Activated B cell treated with CpG ODN at 0.5 μM for 24 hours (primary cell): ENCODE measurements at places on chromosomes 1 and 21.

GRCh38 chr1:98813738-98814309 lies 152.3 kb downstream of the SNX7 start:
- no peak for DNase-seq
- H3K27ac ChIP-seq: no peak overlapping the region
- no peaks in the 10 kb centered on the region for H3K36me3 ChIP-seq
- no peaks in the 10 kb centered on the region for H3K4me1 ChIP-seq
- H3K4me3 ChIP-seq: no peak overlapping the region
- H3K27me3 ChIP-seq: peaks cover 2% of the 10 kb centered on the region

DNA sequence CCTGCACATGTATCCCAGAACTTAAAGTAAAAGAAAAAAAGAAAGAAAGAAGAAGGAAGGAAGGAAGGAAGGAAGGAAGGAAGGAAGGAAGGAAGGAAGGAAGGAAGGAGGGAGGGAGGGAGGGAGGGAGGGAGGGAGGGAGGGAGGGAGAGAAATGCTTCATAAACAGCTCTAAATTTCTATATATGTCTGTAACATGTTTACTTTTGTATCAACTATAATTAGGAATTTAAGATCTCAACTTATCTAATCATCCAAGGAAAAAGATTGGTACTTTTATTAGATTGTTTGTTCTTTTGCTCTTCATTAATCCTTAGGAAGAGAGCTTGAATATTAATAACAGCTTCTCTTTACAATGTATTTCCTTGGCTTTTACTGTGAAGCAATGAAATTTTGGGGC lies 195.4 kb upstream of the PRMT6 start:
- no peaks in the 10 kb centered on the region for H3K36me3 ChIP-seq
- no peak for DNase-seq
- H3K27ac ChIP-seq: no peak overlapping the region
- no peaks in the 10 kb centered on the region for H3K27me3 ChIP-seq

GRCh38 chr21:35113064-35113463 lies 64.0 kb upstream of the RUNX1 start:
- no peak overlapping the region for H3K27ac ChIP-seq
- no peaks in the 10 kb centered on the region for H3K4me1 ChIP-seq
- H3K4me3 ChIP-seq: no peak overlapping the region
- H3K27me3 ChIP-seq: peaks cover 4% of the 10 kb centered on the region

- no peaks in the 10 kb centered on the region for H3K27me3 ChIP-seq
- H3K4me3 ChIP-seq: no peak overlapping the region
- no peak overlapping the region for H3K27ac ChIP-seq
- no peak for DNase-seq
- peaks cover 11% of the 10 kb centered on the region for H3K36me3 ChIP-seq
Observed at GRCh38 chr1:205663286-205663936, 16.9 kb downstream of the SLC45A3 start.

GRCh38 chr1:84887261-84887934 lies 5.6 kb downstream of the LPAR3 start:
- H3K4me3 ChIP-seq: no peak overlapping the region
- H3K27ac ChIP-seq: no peak overlapping the region
- H3K4me1 ChIP-seq: peaks cover 2% of the 10 kb centered on the region
- peaks cover 14% of the 10 kb centered on the region for H3K27me3 ChIP-seq
- H3K36me3 ChIP-seq: no peaks in the 10 kb centered on the region

DNA sequence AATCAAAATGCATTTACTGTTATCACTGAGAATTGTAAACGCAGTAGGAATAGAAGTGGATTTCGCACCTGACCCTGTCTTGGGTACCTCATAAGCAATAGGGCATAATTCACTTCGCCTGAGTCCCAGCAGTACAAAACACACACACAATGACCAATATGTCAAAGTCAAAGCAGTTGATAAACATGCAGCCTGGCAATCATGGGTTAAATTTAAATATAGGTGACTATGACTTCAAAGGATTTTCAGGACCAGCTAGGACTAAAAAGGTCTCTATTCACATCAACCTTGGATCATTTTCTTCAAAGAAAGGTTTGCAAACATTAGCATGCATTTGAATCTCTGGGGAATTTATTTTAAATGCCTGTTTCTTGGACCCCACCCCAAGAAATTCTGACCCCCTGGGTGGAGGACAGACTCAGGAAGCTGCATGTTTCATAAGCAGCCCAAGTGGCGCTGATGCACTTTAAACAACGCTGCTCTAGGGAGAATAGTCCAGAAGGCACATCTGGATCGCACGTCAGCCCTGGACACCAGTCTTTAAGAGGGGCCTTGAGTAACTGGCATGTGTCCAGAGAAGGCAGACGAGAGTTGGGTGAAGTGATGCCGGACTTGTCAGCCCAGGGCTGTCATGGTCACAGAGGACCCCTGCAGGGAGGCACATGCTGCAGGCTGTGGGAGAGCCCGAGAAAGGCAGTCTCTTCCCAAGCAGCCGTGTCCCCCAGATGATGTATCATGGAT lies 55.7 kb upstream of the EFHD2 start:
- peaks cover 10% of the 10 kb centered on the region for H3K27me3 ChIP-seq
- no peak overlapping the region for H3K27ac ChIP-seq
- H3K36me3 ChIP-seq: no peaks in the 10 kb centered on the region
- DNase-seq: no peak

DNA sequence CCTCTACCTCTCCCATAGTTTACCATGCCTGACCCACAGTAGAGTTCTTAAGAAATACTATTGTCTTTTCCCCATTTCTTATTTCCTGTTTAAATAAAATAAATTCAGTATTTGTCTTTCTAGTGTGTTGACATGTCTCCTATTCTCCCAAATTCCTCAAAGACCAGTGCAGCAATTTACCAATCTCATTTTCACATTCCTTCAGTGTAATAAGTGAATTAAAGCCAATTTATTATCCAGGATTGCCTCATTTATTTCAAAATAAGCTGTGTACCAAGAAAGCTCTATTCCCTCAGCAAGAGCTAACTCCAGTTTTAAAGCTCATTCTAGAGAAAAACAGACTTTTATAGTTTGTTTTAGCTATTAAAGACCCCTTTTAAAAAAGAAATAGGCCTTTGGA lies 49.9 kb downstream of the DISC1 start:
- H3K4me3 ChIP-seq: no peak overlapping the region
- DNase-seq: no peak
- no peaks in the 10 kb centered on the region for H3K36me3 ChIP-seq
- no peak overlapping the region for H3K27ac ChIP-seq

GRCh38 chr1:41766041-41766440 lies 152.7 kb downstream of the HIVEP3 start:
- H3K4me1 ChIP-seq: peaks cover 58% of the 10 kb centered on the region
- H3K27me3 ChIP-seq: no peaks in the 10 kb centered on the region

DNA sequence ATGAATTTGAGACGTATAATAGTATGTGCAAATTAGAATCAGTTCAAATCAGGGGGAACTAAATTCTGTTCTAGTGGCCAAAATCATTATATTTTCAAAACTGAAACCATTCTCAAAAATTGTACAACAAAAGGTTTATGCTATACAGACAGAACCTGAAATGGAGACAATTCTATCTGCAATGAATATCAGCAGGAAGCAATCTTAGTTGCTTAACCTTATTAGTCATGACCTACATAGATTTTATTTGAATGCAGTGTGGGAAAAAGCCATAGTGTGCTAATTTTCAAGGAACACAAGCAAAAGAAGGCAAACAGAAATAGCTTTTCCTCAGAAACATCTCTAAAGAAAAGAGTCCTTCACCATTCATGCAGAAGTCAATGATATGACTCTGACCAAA lies 6.5 kb downstream of the AK5 start:
- peaks cover 3% of the 10 kb centered on the region for H3K4me1 ChIP-seq
- no peak for DNase-seq
- no peak overlapping the region for H3K27ac ChIP-seq
- no peak overlapping the region for H3K4me3 ChIP-seq

DNA sequence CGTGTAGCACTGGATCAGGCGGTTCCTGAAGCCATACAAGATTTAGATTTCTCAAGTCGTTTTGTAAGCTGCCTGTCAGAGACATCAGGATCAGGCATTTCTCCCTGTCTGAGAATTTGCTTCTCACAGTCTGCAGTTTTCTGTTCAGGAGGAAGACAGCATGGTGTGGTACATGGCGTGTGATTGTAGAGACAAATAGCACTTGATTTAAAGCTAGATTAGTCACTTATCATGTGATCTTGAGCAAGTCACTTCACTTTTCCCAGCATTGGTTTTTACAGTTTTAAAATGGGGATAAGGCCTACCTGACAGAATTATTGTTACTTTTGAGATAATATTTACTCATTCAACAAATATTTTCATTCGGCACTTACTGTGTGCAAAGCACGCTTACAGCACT lies 63.3 kb downstream of the AK4 start:
- peaks cover 9% of the 10 kb centered on the region for H3K4me1 ChIP-seq
- H3K27me3 ChIP-seq: peaks cover 1% of the 10 kb centered on the region
- no peak overlapping the region for H3K4me3 ChIP-seq
- DNase-seq: no peak
- no peak overlapping the region for H3K27ac ChIP-seq
- H3K36me3 ChIP-seq: no peaks in the 10 kb centered on the region

DNA sequence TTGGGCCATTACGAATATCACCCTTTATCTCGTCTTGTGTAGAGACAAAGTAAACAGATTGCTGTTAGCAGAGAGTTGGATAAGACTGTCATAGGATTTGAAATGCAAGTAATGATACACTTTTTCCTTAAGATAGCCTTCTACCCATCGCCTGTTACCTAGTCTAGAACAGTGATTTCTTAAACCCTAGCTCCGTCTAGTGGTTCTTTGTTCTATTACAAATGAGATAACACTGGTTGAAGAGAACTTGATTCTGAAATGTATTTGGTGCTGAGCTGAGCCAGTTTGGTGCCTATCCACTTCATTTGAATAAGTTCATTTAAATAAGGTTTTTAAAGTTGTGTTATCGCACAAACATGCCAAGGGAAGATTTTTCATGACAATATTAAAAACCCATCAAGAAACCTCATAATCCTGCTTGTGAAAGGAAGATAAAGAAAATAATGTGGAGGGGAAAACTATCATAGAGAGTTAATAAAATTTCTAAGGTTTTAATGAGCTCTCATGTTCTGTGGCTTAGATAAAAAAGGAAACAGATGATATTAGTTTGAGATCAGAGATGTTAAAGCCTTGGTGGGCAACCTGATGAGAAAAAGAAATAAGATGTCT lies 1.5 kb upstream of the KCNH1 start:
- H3K36me3 ChIP-seq: no peaks in the 10 kb centered on the region
- peaks cover 62% of the 10 kb centered on the region for H3K27me3 ChIP-seq
- no peak overlapping the region for H3K4me3 ChIP-seq
- no peak for DNase-seq
- H3K4me1 ChIP-seq: peaks cover 7% of the 10 kb centered on the region
- H3K27ac ChIP-seq: no peak overlapping the region

GRCh38 chr1:88296642-88297041 lies 387.4 kb upstream of the PKN2 start:
- H3K27me3 ChIP-seq: peaks cover 4% of the 10 kb centered on the region
- no peaks in the 10 kb centered on the region for H3K4me1 ChIP-seq
- H3K36me3 ChIP-seq: no peaks in the 10 kb centered on the region

GRCh38 chr1:159211331-159212136 lies 6.9 kb downstream of the ACKR1 start:
- DNase-seq: peak; percentile 37
- no peaks in the 10 kb centered on the region for H3K36me3 ChIP-seq
- no peak overlapping the region for H3K27ac ChIP-seq
- peaks cover 55% of the 10 kb centered on the region for H3K27me3 ChIP-seq

DNA sequence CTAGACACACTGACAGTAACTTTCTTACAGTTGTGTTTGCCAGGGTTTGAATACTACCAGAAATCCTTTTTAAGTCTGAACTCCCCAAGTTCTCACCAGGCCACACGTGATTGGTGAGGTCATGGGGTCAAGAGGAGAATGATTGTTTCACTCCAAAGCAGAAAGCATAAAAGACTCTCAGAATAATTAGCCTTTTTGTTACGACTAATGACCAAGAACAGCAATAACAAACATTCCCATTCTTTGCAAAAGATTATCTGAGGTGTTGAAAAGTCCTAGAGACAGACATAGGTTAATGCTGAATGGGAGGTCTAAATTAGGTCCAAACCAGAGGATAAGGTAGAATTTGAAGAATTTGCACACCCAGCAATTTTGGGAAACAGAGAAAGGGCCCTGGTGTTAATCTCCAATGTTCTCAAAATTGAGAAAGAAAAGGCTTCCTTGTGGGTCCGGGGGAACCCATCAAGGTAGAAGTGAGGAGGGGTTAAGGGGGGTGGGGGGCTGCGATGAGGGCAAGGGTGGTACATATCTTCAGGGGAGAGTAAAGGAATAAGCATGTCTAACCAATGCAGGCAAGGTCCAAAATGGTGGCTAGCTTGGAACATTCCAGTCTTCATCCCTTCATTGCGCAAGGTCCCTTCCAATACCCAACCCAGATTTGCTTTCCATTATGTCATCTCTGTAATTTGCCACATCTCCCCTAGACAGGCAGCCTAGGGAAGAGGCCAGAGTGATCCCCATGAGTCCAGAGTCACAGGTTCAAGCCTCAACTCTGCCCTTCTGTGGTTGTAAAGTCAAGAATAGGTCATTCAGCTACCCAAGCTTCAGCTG lies 74.6 kb upstream of the NFIA start:
- peaks cover 10% of the 10 kb centered on the region for H3K27me3 ChIP-seq
- H3K27ac ChIP-seq: no peak overlapping the region

- no peaks in the 10 kb centered on the region for H3K36me3 ChIP-seq
- DNase-seq: no peak
- no peak overlapping the region for H3K27ac ChIP-seq
- H3K4me1 ChIP-seq: no peaks in the 10 kb centered on the region
- H3K27me3 ChIP-seq: no peaks in the 10 kb centered on the region
Observed at GRCh38 chr1:157369808-157370521, 182.3 kb downstream of the FCRL5 start.

- no peak overlapping the region for H3K27ac ChIP-seq
- DNase-seq: no peak
- no peaks in the 10 kb centered on the region for H3K4me1 ChIP-seq
- H3K27me3 ChIP-seq: no peaks in the 10 kb centered on the region
Observed at GRCh38 chr1:240169188-240169587, 77.5 kb downstream of the FMN2 start.

GRCh38 chr21:35168735-35169134 lies 119.6 kb upstream of the RUNX1 start:
- no peaks in the 10 kb centered on the region for H3K27me3 ChIP-seq
- H3K4me3 ChIP-seq: no peak overlapping the region
- peaks cover 24% of the 10 kb centered on the region for H3K4me1 ChIP-seq
- no peak overlapping the region for H3K27ac ChIP-seq

DNA sequence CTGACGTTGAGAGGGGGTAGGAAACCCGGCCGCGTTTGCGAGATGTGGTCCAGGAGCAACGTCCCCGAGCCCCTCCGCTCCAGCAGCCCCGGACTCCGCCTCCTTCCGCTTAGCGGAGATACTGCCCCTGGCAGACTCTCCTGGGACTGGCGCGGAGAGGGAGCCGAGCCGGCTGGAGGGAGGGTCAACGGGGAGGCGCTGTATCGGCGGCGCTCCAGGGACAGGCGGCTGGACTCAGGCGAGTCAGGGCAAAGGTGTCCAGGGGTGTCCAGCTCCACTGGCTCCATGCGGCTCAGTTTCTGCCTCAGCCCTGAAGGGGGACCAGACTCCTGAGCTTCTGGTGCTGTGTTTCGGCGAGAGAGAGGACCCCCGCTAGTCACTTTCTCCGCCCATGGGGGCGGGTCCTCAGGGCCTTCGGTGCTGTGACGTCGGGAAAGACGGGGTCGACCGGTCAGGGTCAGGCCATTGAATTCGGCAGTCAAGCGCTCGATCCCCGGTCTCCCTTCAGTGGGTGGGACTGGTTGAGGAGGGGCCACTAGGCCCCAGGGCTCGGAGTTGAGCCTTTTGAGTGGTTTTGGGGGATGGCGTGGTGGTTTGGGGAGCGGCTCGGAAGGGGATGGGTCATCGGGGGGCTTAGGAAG lies 2.8 kb upstream of the LIX1L start:
- peaks cover 79% of the 10 kb centered on the region for H3K4me1 ChIP-seq
- no peaks in the 10 kb centered on the region for H3K27me3 ChIP-seq
- H3K27ac ChIP-seq: peak overlapping the region; percentile 76
- peaks cover 10% of the 10 kb centered on the region for H3K36me3 ChIP-seq
- DNase-seq: peak; percentile 62
